NCI-H1105 (cell line): ENCODE measurements at places on chromosomes 12 and 14.

DNA sequence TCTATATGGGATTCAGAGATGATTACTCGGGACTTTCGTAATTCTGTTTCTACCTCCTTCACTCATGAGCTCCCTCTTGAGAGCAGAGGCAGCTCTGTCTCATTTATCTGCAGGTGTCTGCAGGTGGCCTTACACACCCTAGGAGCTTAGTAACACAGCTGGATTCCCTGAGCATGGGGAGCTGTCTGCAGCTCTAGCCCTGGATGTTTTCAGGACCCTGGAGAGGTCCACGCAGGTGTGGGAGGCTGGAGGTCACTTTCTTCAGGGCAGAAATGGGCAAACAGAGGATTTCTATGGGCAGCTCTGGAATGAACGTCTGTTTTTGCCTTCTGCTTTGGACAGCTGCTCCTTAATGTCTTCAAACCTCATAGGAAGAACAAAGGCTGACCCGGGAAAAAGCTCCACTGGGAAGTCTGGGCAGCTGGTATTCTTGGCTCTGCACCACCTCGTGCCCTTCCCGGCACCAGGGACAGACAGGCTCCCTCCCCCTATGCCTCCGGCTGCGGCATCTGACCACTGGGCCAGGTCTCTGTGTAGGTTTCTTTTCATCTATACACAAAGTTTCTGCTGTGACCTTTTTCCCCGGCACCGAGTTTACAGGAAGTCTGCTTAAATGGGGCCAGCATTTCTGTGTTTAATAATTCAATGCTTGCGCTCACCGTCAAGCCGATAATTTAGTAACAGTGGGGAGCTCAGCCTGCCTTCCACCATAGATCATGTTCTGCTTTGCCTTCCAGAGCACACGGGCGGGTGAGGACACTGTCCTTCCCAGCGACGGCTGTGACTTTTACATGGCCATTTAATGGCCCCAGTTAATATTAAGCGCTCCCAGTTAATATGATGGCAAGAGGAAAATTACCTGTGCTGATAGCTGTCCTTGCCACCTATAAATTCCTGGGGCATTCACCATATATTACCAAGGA, 320.2 kb upstream of the SFSWAP start:
- no peak for DNase-seq

DNA sequence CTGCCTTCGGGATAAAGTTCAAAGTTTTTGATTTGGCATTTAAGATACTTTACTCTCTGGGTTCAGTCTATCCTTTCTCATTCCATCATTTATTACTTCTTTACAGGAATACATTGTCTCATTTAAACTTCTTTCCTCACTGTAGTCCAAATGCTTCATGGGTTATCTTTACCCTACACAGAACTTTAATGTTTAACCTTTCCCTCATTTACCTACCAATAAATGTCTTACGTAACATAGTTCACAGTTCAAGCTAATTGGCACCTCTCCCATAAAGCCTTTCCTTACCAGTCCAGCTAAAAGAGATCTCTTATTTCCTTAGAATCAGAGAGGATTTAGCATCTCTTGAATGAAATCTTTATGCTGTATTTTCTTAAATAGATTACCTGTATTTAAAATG, 476.3 kb upstream of the SEL1L start:
- no peak for DNase-seq

DNA sequence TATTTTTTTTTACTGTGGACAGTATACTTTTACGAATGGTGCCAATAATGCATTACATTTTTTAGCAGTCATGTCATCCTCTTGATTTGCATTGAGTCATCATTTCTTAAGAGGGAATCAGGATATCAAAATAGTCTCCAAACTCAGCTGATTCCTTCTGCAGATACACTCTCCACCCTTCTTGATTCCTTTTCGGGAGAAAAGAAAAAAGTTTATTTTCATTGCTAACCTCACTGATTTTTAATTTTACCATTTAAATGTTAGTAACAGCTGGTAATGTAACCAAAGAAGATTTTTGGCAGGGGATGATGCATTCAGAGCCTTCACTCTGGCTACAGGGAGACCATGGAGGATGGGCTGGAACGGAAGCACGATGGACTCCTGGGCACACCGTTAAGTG, 47.5 kb downstream of the MRPL42 start:
- DNase-seq = no peak

DNA sequence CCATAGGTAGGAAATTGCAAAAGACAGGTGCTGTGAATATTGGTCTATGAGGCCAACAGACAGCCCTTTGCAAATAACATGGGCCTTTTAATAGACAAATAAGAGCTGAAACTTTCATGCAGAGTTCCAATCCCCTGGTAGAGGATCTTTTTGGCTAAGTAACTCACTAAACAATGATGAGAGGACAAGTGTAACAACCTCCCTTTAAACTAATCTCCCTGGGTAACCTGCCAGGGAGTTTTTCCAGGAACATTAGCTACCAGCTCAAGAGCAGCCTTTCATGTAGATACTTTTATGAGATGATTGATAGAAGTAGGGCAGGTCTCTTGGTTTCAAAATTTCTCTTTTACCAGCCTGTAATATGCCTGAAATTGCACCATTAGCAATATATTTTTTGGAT, 13.8 kb upstream of the CACNA1C start:
- no peak for DNase-seq

GRCh38 chr12:104249017-104249416, 33.4 kb downstream of the TXNRD1 start:
- DNase-seq = no peak

DNA sequence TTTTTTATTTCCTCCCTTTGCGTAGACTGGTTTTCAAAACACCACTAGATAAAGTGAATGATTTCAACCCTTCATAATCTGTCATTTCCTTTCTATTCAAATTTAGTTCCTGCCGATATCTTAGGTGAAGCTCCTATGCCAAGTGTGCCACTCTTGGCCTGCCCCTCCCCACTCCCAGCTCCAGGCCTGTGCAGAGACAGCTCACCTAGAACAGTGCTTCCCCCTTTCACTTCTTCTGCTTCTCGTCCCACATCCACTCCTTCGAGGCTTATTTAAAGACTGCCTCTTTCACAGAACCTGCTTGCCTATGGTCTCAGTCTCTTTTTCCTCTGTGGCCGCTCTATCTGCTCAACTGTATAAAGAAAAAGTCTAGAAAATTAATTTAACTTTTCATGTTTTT, 473.8 kb downstream of the RAD51B start:
- DNase-seq = no peak

DNA sequence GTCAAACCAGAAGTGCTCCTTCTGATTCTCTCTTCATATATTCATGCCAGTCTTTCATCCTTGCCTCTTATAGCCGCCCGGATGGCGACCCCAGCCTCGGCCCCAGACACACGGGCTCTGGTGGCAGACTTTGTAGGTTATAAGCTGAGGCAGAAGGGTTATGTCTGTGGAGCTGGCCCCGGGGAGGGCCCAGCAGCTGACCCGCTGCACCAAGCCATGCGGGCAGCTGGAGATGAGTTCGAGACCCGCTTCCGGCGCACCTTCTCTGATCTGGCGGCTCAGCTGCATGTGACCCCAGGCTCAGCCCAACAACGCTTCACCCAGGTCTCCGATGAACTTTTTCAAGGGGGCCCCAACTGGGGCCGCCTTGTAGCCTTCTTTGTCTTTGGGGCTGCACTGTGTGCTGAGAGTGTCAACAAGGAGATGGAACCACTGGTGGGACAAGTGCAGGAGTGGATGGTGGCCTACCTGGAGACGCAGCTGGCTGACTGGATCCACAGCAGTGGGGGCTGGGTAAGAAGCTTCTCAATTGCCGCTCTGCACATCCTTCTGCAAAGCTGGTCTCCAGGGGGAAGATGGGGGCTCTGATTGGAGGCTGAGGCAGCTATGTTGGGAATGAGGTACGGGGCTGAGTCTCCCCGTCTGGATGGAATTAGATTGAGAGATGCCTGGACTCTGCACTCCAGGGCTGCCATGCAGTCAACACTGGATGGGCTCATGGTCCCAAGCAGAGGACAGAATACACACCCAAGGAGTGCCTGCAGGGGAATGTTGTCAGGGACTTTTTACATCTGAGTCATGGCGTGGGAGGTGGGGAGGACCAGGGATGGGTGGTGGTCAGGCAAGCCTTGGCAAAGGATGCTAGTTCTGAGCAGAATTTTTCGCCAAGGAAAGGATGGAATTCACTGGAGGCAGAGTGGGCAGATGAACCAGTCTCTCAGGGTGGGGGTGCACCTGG, 1.3 kb downstream of the BCL2L2 start:
- DNase-seq = no peak

- DNase-seq = no peak
Measured at GRCh38 chr12:25361511-25361910, 110.8 kb upstream of the KRAS start.

- no peak for DNase-seq
Measured at GRCh38 chr12:31259136-31259886, 66.6 kb downstream of the SINHCAF start.

GRCh38 chr14:92316937-92317336, 6.0 kb upstream of the SLC24A4 start:
- DNase-seq = no peak

DNA sequence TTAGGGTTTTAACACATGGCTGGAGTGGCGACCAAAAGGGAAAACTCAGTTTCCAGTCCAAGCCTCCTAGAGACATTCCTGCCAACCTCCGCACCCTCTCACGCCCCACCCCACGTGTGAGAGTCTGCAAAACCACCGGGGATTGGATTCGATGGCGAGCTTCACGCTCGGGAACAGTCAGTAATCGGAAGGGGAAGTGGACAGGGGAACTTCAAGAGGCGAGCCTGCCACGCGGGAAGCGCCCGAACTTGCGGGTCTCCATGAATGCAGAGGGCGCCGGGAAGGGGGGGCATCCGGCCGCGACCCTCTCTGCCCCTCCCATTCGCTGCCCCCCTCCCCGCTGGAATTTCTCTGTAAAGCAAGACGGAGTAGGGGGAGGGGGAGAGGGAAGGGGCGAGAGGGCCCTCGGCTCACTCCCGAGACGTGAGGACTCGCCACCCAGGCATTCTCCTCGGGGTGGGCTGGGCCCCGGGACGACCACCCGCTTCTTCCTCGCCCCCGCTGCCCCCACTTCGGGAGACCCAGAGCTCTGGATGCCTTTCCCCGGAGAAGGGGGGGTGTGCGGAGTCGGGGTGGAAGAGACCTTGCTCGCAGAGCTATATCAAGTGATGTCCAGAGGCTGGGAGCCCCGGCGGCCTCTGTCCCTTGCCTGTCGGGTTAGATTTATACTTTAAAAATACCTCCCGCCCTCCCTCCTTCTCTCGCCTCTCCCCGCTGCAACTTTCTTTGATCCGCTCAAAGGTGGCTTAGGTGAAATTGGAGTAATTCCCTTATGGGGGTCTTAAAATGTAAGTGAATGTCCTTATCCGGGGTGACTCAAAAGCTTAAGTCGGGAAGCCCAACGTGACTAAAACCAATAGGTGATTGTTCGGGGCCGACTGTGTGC, 2.5 kb upstream of the CCND2 start:
- no peak for DNase-seq

- DNase-seq = no peak
Measured at GRCh38 chr14:39593377-39593776, 161.1 kb upstream of the FBXO33 start.
